ENCODE measurements at places on chromosomes 1 and 21.

DNA sequence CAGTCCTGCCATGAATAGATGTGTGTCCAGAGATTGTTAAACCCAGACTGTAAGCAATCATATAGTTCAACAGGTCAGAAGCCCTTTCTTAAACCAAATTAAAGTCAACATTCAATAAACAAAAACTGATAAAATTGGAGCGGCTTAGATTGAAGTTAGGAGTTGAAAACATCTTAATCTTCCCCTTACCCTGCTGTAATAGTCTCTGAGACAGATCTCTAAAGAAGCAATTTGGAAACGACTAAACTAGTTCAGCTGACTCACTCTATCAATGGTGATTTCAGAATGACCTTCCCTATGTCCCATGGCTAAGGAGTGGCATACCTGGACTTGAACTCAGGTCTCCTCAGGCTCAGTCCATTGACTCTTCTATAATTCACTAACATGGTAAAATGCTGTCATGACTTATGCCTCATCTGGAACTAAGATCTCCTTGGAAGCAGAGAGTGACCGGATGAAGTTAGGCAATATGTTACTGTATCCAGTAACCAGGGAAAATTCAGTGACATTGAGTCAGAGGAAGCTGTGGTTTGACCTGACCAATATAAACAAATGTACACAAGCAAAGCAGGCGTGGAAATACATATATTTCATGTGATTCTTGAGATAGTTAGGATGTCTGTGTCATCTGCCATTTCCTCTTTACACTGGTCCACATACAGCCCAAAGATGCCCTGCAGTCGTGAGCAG is 30.1 kb downstream of the SGIP1 start:
- no peak for DNase-seq

DNA sequence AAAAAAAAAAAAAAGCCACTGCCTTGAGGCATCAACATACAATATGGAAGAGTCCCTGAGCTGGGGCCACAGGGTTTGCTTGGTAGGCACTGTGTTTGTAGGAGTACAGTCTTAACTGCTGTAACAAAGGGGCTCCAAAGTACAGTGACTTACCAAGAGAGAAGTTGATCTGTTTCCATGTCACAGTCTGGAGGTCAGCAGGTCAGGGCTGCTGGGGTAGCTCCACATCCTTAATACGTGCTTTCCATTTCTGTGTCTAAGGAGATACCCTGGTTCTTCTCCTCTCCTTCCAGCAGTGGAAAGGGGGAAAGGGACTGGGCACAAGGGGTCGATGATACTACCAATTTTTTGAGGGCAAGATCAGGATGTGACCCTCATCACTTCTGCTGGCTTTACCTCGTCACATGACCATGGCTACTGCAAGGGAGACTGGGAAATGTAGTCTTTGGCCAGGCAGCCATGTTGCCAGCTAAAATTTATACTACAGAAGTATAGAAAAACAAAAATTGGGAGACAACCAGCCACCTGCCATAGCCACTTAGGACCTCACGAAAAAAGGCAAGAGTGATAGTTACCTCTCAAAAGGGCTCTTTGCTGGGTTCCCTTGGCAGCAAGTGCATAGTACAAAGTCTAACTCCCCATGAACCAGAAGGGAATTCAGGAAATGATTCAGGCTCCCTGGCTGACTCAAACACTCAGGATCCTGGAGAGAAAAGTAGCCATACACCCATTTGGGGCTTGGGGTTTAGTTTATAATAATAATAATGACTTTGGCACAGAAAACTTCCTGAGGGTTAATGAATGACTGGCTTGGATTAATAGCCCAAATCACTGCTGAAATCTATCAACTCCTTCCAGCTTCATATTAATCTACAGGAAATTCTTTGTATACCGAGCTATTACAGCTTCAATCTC is 52.7 kb upstream of the ATP5PO start:
- no peak for DNase-seq

DNA sequence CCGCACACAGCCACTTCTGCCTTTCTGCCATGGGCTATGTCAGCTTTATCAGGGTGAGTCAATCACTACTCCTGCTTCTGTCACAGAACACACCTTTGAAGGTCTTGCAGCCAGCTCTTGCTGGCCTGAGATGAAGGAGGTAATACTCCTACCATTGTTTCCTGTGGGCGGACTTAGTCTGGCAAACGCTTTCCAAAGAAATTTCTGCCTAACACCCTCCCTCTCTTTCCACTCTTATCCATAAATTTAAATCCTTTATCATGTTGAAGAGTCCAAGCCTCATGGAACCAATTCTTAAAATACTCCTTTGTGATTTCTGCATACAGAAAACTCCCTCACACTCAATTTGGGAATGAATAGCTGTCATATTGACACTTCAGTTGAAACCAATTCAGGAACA is 633.1 kb upstream of the CHRM3 start:
- no peak for DNase-seq

DNA sequence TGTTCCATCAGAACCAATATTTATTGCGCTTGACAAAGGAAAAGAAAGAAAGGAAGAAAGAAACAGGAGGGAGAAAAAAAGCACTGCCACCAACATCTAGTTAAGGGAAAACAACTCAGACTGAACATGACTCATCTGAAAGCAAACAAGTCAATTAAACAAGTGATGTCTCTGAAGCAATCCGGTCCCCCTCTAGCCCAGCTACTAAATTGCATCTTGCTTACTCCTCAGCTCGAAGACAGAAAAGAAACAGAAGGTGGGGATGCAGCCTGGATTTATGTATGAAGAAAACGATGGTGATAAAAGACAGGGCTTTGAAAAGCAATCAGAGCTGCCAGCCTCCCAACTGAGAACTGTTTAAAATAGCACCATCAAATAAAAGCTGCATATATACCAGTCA is 188.2 kb downstream of the OMA1 start:
- no peak for DNase-seq

GRCh38 chr1:52534928-52535764 is 17.7 kb downstream of the TUT4 start:
- no peak for DNase-seq

DNA sequence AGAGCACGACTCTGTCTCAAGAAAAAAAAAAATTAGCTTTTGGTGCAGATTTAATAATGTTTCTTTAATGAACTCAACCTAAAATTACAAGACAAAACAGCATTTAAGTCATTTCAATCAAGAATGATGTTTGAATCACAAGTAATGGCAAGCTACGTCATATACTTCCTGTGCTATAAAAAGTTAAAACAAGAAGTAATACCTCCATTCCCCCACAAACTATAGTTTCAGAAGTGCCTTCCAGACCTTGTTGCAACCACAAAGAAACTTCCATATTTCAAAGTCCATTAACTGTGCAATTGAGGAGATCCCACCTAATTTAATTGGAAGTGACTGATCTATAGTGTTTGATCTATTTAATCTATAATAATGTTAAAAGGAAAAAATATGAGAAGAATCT is 15.1 kb downstream of the NRDC start:
- DNase-seq: no peak
